Effector memory CD8-positive, alpha-beta T cell (primary cell): ENCODE measurements at places on chromosomes 4 and X.

DNA sequence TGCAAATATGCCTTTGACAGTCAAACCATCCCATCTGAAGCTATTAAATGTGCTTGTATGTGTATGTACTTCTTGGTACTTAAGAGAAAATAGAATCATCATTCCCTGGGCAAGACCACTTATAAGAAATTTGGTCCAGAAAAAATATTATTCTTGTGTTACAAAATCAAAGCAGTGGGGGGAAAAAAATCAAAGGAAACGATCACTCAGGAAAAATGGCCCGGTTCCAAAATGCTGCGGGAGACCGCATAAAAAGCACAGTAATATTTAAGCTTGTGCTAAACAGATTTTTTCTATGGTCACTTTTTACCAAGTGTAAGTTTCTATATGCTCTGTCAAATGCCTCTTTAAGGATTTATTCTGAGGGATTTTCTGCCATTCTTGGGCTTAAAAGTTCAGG lies 36.1 kb downstream of the RAI2 start:
- no peak for DNase-seq

- DNase-seq: no peak
Measured at GRCh38 chr4:116702949-116703348, 382.4 kb downstream of the TRAM1L1 start.

GRCh38 chr4:77358315-77358928 lies 201.4 kb downstream of the CCNG2 start:
- DNase-seq: no peak

DNA sequence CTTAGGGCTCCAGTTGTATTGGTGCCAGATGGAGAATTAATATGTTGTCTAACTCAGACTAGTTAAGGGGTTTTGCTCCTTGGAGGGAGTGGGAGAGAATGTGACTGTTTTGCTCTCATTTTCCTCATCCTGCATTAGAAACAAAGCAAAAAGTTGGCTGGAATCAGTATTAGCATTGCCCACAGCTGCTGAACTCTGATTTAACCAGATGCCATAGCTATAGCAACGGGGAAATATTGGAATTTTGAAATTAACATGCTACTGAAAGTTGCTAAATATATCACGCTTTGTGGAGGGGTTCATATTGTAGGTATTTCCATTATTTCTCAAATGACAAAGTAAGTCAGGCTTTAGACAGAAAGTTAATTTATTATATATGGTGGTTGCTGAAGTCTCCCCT lies 66.7 kb upstream of the EOLA2 start:
- no peak for DNase-seq

DNA sequence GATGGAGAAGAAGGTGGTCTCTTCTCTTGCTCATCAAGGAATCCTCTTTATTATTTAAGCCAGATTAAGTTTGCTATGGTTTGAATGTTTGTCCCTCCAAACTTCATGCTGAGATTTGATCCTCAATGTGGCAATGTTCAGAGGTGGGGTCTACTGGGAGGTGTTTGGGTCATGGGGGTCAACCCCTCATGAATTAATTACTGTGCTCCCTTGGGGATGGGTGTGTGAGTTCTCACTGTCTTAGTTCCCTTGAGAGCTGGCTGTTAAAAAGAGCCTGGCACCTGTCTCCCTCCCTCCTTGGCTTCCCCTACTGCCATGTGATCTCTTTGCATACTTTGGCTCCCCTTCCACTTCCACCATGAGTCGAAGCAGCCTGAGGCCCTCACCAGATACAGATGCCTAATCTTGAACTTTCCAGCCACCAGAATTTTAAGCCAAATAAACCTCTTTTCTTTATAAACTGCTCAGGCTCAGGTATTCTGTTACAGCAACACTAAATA lies 36.0 kb upstream of the CD38 start:
- no peak for DNase-seq
